Substantia nigra (tissue), 51 donors: ENCODE measurements at places on chromosomes 11 and 22.
A peak's percentile ranks its signal among the peaks of the same experiment; 100 is the strongest.

DNA sequence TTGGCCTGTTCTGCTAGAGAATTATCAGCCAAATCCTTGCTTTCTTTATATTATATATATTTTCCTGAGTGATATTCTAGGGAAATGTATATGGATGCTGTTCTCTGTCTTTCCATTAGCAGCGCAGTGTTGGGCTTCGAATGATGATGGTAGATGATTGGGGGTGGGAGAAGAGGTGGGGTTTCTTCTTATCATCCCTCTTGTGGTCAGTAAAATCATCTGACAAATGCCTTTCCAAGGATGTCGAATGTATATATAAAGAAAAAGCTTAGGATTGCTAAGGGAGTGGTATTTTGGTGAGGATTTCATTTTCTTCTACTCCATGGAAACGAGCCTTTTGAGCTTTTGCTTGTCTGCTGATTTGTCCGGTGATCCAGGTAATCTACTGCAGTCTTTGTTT lies 48.9 kb downstream of the ARHGEF12 start:
- DNase-seq, result no peak

GRCh38 chr11:90890347-90890746 lies 667.5 kb upstream of the CHORDC1 start:
- DNase-seq, result no peak

DNA sequence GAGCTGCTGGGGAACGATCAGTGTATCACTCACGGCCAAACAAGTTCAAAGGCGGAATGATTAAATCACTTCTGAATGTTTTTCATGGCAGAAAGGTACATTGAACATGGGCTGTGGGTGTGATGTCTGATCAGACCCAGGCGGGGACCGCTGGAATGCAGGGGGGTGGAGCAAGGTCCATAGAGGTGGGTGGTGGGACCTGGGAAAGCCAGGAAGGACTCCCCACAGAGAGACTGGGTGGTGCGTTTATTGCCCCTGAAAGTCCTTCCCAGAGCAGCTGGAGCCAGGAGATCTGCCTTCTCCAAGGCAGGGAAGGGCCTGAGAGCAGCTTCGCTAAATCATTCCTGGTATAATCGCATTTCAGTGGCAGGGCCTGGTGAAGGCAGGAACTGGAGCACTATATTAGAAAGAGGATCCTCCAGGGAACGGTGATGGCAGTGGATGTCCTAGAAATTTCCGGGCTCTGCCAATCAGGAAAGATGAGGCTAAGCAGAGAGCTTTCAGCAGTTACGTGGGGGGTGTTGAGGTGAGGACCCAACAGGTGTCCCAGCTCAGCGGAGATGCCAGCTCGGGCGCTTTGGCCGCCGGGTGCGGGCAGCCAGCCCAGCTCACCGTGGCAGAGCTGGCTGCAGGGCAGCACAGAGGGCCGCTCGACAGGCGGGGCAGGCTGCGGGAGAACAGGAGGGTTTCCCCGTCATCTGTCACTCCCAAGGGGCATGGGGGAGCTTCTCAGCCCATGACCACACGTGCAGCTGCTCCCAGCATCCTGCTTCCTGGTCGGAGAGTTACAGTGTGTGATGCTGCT lies 271.7 kb downstream of the CTTN start:
- DNase-seq, result no peak

GRCh38 chr22:44581096-44581435 lies 83.0 kb upstream of the RTL6 start:
- DNase-seq, result no peak

- DNase-seq, result no peak
Observed at GRCh38 chr11:124467381-124467927, 22.0 kb upstream of the OR8B8 start.

- no peak for DNase-seq
Observed at GRCh38 chr22:48779661-48780596, 1047.7 kb downstream of the BRD1 start.

DNA sequence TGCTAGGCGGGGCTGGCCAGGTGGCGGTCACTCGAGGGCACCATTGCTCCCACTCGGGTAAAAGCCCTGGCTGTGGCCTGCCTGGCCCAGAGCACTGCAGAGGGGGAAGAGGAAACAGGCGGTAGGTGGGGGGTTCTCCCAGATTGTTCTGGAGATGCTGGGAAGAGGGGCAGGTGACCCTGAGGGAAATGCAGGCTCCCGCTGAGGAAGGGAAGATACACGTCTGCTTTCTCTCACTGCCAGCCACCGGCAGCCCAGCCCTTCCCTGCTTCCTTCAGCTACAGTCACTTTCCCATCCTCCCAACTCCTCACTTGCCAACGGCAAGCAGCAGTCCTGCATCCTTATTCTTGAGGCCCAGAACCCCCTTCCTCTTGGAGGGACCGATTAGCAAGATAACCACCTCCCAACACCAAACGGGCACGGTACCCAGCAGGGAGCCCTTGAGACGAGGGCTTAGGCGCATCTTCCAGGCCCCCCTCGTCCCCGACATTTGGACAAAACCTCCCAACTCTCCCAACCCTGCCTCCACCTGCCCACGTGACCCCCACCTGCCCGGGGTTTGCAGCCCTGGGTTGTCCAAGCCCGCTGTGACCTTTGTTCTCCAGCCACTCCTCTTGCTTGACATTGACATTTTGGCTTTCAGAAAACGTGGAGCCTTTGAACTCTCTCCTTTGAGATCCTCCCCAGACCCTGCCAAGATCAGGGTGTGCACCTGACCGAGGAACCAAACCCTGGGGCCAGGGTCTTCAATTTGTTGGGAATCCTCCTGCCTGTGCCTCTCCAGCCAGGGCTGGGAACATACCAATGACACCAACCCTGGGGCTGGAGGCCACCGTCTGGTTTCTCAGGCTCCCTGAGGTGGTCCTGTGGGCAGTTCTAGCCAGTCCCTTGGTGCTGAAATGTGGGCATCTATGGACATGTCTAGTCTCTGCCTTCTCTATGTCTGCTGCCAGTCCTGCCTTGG lies 48.8 kb upstream of the TTLL12 start:
- peak; percentile 25 for DNase-seq

- no peak for DNase-seq
Observed at GRCh38 chr11:63371396-63371795, 1.8 kb downstream of the SLC22A9 start.

GRCh38 chr22:37520776-37521191 lies 1.6 kb upstream of the CARD10 start:
- no peak for DNase-seq

GRCh38 chr22:17580441-17581031 lies 17.2 kb downstream of the SLC25A18 start:
- no peak for DNase-seq

- DNase-seq, result no peak
Observed at GRCh38 chr11:93756748-93757147, 15.3 kb downstream of the C11orf54 start.

DNA sequence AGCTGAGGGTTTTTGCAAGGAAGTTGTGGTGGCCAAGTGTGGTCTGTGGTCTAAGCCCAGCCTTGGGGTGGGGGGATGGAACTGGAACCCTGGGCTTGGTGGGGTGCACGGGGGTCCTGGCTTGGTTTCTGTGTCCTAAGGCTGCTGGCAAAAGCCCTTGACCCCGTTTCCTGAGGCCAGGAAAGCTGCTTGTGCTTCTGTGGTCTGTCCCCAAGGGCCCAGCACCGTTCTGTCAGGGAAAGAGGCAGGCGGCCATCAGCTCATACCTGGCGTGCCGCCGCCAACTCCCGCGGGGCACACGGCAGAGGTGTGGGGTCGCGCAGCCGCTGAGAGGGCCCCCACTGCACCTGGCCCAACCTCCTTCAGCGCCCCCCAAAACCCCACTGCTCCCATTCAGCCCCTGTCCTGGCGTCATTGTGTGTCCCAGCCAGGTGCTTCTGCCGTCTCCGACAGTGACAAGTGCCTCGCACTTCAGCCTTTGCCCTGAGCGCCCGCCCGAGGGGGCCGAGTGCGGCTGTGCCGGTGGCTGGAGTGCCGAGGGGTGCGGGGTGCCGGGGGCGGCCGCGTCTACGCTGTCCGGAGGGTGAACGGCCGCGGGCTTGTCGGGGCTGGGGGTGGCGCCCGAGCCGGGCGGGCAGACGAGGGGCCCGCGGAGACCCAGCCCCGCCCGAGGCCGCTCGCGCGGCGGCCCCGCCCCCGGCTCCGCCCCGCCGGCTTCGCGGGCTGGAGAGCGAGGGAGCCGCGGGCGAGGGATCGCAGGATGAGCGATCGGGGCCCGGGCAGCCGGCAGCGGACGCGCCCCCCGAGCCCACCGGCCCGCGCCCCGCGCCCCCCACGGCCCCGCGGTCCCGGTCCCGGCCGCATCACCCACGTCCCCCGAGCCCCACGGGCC lies at the start of gene CNIH2:
CNIH2 (plus strand) TSS at position 705 of the 892 bp plus-strand sequence. CDS start 282 bp downstream, outside the sequence.
- no peak for DNase-seq

GRCh38 chr11:10679644-10680043 lies 13.9 kb downstream of the IRAG1 start:
- no peak for DNase-seq

DNA sequence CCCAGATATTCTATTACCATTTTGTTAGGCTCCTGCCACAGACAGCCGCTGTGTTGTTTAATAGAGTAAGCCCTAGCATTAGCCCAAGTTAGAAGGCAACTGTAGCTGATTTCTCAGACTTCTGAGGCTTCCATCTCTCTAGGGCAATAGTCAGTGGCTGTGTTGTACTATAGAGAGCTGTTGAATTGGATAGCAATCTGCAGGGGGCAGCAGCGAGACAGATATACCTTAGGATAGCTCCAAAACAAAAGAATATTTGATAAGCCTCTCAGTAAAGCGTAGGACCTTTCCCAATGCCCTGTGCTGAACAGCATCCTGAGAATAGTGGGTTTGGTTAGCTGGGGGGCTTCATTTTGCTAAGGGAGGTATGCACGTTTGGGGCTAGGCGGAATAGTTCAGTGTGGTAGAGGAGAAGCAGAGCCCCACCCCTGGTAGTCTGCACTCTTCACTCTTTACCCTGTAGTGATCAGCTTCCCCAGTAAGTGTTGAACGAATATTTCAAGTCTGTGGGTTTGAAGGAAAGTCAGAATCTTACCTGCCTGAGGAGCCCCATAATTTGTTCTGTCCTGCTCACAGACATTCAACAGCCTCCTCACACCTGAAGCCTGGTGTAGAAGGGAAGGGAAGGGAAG lies 515.1 kb downstream of the INSC start:
- DNase-seq, result no peak

DNA sequence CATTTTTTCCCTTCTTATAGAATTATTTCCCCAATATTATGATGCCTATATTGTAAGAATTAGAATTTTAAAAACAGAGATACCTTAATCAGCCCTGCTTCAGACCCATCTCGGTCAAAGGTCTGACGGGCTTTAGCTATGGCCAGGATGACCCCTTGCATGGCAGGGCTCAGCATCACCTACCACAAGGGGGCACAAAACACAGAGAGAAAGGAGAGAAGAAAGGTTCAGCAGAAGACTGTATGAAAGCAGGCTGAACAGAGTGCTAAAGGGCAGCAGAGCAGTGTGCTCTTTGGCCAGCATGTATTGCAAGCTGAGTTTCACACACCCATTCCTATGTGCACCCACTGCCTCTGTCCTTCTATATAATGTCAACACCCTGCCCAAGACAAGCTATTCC lies 26.8 kb downstream of the CLDN25 start:
- peak; percentile 2 for DNase-seq

- no peak for DNase-seq
Observed at GRCh38 chr11:45027312-45027711, 76.6 kb upstream of the TP53I11 start.

GRCh38 chr11:38927993-38928392 lies 2330.0 kb upstream of the RAG2 start:
- no peak for DNase-seq

DNA sequence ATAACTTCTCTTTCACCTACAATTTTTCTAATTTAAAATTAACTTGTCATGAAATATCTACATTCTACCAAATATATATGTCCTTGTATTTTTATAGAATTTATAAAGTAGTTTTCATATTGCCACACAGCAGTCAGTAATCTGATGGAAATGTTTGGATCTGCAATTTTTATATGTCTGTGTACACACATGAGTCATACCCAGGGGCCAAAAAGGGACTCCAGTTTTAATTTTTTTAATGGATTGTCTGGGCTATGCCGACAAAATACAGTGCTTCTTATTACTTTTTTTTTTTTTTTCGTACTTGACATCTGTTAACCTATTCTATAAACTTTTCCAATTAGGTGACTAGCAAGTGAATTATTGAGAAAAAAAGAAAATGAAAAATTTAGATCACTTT lies 6.3 kb downstream of the GUCY1A2 start:
- DNase-seq, result no peak

GRCh38 chr22:43228330-43228729 lies 41.4 kb upstream of the TTLL12 start:
- DNase-seq, result no peak

- DNase-seq, result no peak
Observed at GRCh38 chr11:46414466-46414796, 22.9 kb upstream of the CHRM4 start.

DNA sequence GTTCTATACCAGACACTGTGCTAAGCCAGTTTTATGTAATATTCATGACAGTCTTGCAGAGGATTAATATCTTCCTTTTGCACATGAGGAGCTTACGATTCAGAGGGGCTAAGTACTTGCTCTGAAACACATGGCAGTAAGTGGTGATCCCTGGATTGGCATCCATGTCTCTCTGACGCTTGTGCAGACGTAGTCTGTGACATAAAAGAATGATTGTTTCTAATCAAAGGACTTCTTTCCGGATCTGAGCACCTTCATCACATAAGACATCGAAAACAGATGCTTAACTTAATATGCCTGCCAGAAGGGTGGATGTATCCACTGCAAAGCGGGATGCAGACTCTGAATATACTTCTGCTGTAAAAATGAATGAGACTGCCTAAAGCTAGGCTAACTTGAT lies 74.8 kb downstream of the ARHGAP42 start:
- no peak for DNase-seq

GRCh38 chr11:59062602-59063529 lies 23.2 kb upstream of the GLYATL1B start:
- no peak for DNase-seq

- DNase-seq, result no peak
Observed at GRCh38 chr11:131817687-131818188, 447.3 kb downstream of the NTM start.

- no peak for DNase-seq
Observed at GRCh38 chr11:13184295-13184794, 93.2 kb upstream of the BMAL1 start.

GRCh38 chr11:82631722-82632630 lies 101.7 kb downstream of the FAM181B start:
- DNase-seq, result no peak
